ENCODE measurements at places on chromosomes 7 and 10.

DNA sequence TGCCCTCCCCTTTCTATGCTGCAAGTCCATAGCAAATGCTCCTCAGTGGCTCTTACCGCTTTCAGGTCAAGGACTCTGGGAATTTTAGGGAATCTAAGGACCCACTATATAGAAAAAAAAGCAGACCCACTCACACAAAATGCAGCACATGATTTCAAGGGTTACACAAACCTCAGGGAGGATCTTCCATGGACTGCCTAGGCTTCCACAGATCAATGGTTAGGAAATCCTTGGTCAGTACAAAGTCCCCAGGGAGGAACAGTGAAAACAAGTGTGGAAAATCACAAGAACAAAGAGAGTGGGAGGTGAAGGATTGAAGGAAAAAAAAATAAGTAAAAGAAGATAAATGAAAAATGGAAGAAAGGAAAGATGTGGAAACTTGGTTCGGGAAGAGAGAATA, 188.4 kb downstream of the AHR start:
- no peak for DNase-seq

DNA sequence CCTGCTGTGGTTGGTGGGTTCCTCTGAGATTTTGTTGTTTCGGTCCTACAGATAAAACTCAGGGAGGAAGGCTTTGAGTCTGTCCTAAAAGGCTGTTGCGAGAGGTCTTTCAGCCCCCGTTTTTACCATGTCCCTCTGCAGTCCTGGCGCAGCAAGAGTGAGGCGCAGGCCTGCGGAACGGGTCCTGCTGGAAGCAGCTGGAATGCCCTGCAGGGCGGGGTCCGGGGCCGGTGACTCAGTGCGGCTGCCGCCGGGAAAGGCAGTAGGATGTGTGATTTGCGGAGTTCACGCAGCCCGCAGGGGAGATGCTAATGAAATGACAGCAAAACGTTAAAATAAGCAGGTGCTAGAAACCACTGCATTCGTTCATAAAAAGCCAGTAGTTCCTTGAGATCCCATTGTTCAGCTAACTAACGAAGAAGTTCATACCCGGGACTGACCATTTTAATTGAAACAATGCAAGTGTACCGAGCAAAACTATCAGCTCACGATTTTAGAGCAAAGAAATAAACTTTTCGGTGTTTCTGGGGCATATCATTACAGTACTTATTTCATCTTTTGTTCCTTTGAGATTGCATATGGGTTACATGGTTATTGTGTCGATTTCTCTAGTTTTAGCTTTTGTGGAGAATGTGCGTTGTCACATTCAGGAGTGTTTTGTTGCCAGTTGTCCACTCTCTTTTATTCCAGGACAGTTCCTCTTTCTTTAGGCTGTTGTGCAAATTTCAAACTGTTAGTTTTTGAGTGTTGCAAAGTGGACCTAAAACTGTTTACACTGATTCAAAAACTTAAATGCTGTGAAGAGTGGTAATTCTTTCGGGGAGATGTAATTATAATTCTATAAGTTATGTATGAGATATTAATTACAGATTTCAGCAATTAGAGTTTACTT, 783 bp downstream of the ANLN start:
- DNase-seq, result peak; percentile 54

GRCh38 chr10:7610651-7611389, 55.9 kb downstream of the ITIH5 start:
- DNase-seq, result no peak

DNA sequence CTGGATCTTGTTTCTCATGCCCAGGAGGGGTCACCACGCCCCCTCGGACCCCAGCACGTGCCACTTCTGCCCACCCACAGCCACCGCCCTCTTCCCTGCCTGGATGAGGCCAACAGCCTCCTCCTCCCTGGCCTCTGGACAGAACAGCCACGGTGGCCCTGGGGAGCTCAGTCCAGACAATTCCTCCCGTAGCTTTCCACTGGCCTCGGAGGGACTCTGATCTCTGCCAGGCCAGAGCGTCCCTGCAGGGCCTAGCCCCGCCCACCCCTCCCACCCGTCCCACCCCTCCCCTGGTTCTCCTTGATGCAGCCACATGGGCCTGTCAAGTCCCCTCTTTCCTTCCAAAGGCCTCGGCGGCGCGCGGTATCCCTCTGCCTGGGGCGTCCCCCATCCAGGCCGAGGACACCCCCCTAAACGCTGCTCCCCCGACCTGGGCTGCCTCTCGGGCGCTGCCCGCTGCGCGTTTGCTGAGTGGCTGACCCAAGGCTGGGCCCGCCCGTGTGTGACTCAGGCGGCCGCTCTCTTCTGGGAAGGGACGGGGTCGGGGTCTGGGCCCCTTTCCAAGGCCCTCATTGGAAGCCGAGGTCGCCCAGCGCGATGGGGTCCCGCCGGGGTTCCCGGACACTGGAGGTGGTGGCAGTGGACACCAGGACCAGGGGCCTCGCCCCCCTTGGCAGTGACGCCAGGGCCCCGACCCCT, 557 bp downstream of the TMEM120A start:
- peak; percentile 3 for DNase-seq

DNA sequence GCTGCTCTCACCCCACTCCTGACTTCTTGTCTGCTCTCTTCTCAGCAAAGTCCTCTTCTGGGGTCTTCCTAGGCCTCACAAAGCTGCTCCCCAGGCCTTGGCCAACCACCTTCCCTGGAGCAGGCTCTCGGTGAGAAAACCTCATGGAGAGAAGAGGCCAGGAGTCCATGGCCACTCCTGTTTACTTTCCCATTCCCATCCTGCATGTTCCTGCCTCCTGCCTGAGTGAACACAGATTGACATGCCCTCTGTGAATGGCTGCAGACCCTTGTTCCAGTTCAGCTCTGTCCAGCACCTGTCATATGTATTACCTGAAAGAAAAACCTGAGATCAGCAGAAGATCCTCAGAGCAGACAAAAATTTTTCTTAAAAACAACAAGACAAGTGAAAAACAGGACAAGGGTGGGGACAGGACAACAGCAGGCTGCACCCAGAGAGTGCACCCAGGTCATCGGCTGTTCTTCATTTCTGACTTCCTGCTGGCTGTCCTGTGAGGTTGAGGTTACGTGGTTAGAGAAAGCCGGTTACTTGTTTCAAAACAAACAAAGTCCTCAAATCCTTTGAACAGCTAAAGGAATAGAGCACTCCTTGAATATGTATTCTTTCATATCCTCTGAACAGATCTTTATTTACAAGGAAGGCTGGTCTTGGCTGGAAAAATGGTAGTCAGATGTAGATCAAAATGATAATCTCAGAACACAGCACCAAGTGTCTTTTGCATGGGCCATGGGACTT, 34.0 kb upstream of the DLD start:
- DNase-seq, result peak; percentile 83

- no peak for DNase-seq
Measured at GRCh38 chr10:130757821-130758489, 553.6 kb downstream of the TCERG1L start.

All from LNCaP clone FGC (cell line).